Effector CD4-positive, alpha-beta T cell (primary cell): ENCODE measurements at places on chromosomes 2 and 18.

GRCh38 chr2:172100080-172100934 lies 2.4 kb downstream of the DLX2 start:
- no peak for DNase-seq

GRCh38 chr2:268323-268722 lies 3.6 kb downstream of the ACP1 start:
- no peak for DNase-seq

DNA sequence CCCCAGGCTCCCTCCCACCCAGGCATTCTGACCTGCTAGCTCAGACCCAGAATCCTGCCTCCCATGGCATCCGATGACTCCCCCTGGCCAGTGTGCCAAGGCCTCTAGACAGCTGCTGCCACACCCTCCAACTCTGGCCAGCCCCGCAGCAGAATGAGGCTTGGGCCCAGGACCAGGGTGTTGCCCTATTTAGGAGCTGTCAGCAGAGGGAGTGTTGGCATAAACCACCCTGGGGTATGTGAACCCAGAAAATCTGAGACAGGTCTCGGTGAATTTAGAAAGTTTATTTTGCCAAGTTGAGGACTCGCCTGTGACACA lies 134.3 kb downstream of the KLHL29 start:
- DNase-seq: no peak

- no peak for DNase-seq
These were observed 11.3 kb upstream of the SUMO1 start for GRCh38 chr2:202249521-202250253.

- DNase-seq: no peak
These were observed 180.8 kb upstream of the MMADHC start for GRCh38 chr2:149768320-149768799.

DNA sequence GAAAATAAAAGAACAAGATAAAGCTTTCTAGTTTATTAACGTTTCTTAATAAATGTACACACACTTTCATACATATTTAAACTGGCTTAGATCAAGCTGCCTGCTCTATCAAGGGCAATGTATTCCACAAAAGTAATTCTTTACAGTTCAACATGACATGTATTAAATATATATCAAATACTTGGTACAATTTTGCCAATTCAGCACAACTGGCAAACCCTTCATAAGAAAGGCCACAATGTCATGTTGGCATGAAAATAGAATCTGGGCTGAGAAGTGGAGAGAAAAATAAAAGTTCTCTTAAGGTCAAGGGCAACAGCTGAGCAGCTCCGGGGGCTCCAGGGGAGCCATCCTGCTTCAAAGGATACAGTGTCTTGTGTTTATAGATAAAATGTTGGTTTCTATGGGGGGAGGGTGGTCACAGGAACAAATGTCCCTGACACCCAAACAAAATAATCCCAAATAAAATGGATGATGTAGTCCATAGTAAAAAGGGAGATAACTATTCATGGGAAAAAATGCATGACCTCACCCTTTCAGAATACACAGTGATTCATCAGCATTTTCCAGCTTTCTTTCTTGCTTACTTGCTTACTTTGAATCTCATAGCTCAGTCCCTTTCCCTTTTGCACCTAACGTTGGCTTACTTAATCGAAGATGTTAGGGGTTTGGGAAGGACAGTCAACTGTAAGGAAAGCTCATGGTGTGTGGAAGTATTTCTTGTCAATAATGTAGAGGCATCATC lies 494.9 kb downstream of the NYAP2 start:
- no peak for DNase-seq

- DNase-seq: no peak
These were observed 40.1 kb upstream of the TMEM177 start for GRCh38 chr2:119638685-119639554.

- DNase-seq: no peak
These were observed 7.9 kb upstream of the TANK start for GRCh38 chr2:161152302-161152701.

GRCh38 chr2:190858817-190859216 lies 21.8 kb upstream of the GLS start:
- no peak for DNase-seq

- DNase-seq: no peak
These were observed 10.9 kb upstream of the CDH20 start for GRCh38 chr18:61322265-61322873.

DNA sequence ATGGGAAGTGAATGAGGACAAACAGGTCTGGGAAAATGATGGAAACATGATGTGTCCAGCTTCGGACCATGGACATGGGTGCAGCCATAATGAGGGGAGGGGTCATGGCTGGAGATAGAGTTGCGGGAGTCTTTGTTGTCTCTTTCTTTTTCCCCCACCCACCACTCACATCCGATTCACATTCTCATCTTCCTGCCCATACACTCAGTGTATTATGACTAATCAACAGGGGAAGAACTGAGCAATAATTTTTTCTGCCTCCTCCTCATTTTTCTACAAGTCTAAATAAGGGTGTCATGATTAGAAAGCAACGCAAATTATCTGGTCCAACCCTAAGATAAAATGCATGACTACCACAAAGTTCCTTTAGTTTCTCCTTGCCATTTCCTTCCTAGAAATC lies 5.7 kb upstream of the SERPINB2 start:
- DNase-seq: no peak

DNA sequence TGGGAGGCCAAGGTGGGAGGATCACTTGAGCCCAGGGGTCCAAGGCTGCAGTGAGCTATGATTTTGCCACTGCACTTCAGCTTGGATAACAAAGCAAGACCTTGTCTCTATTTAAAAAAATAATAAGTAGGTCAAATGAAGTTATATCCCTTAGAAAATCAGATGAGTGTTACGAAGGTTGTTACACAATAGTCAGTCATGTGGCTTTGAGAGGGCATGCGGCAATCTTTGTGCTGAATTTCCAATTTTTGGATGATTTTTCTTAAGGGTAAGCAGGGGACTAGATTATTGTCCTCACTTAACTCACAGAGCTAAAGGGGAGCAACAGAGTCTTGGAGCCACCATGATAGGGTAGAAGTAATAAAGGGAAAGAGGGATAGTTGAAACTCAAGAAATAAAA lies 71.8 kb downstream of the B3GNT2 start:
- no peak for DNase-seq

DNA sequence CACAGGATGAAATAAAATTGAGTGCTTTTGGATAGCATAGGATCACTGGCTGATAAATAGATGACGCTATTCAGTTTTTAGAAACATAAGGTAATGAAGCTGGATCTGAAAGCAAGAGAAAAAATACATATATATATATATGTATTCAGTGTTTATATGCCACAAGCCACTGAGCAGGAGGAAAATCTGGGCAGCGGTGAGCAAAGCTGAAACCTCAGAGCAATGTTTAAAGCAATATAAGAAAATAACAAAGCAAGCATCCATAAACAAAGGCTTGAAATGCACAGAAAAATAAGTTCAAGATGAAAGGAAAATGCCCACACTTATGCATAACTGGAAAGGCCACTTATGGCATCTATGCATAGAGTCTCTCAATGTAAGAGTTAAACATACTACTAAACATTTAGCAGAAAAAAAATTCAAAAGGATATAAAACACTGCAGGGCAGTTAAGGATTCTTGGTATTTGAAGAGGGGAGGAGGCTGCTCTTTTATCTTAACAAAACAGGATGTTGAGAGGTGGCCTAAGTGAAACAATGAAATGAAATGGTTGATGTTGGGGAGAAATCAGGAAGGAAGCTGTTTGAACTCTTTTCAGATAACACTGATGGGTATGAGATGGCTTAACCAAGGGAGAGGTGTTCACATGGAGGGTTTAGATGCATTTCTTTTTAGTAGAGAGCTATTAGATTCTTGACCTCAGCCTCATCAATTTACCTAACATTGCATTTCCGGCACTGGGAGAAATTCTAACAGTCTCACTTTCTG lies 129.1 kb downstream of the ARHGAP15 start:
- DNase-seq: no peak
